ENCODE measurements at places on chromosomes 2 and 18.

DNA sequence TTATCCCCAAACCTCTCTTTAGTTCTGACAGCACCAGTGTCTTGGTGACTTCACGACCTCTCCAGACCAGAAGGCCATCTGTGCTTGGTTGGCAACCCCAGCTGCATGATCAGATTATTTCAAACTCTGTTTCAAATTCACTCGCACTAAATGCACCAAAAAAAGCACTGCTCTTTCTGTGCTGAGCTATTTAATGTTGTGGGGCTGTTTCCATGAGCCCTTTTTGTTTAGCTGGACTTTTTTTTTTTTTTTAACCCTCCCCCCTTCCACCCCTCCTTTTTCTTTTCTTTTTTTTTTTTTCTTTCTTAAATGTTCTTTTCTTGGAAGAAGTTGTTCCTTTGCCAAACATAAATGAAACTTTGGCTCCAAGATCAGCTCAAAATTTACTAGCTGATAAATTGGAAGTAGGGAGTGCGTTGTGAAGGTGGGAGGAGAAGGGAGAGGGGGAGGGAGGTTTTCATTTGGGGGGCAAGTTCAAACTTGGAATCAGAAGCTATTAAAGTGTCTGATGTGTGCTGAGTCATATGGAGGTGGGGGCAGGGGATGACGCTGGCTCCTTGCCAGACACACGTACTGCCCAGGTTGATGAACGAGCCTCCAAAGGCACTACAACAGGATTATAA lies 543.0 kb upstream of the TNP1 start:
- no peak for DNase-seq

DNA sequence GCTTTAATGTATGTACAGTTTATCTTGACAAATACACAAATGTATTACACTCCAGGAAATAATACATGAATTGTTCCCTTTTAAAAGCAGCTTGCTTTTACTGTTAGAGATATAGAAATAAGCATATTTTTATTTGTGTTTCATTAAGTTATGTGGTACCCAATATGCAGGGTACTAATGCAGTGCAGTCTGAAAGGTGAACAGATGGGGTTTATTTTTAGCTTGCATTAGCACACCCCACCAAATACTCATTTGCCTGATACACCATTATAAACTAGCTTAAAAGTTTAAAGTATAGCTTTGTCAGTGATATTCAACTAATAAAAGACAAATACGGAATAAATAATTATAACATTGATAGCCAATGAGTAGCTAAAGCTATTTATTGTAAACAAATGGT lies 394.7 kb upstream of the ZNF804A start:
- no peak for DNase-seq

GRCh38 chr2:216887138-216887537 lies 27.3 kb upstream of the TNP1 start:
- no peak for DNase-seq

DNA sequence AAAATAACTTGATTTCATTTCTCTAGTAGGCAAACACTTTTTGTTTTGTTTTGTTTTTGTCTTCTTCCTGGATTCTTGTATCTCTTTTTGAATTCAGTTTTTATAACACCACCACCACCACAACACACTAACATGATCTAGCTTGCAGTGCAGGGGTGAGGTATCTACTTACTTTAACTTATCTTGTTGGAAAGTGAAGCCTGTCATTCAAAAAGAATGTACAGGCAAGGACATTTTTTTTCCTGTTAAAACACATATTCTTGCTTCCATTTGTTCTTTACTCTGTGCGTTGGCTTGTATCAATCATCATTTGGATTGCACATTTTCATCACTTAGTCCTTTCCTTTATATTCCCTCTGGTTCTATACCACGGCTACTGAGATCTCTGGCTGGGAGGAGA lies 824.2 kb downstream of the PLCL1 start:
- DNase-seq: no peak

DNA sequence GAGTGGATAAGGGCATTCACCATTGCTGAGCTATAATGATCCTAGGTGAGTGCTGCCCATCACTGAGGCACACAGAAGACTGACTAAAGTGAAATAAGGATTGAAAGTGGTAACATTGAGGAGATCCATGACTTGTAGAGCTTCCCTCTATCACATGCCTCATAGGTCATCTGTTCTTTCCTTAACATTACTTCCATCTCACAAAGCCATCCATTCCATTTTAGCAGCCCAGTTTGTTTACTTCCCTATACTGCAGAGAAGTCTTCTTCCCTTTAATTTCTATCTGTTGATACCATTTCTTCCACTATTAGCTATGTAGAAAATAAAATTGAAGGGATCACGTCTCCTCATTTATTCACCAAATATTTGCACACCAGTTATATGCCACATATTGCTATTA lies 32.1 kb downstream of the ME2 start:
- no peak for DNase-seq

GRCh38 chr2:188410504-188411235 lies 119.0 kb downstream of the GULP1 start:
- no peak for DNase-seq

DNA sequence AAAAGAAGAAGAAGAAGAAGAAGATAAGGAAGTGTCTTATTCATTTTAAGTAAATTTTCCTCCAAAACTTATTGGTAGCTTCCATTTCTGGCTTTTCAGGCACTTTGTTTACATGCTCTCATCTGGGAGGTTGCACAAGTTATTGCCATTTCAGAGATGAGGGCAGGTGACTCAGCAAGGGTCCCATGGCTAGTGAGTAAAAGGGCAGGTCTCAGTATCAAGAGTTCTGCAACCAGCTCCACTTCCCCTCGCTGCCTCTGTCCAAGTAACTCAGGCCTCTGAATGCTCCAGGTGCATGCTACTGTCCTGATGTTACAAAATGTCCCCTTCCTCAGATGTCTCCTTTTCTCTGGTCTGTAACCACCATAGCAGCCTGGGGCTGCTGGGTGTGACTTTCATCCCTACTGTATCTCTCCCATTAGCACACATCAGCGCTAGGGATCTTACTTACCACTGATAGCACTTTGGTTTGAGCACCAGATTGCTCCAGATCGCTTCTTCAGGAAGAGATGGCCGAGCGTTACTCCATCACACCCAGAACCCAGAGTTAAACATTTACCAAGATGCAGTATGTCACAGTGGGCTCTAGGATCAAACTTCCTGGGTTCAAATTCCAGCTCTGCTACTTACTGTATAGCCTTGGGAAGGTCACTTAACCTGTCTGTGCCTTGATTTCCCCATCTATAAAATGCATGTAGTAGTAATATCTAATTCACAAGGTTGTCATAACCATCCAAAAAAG lies 57.4 kb upstream of the LAPTM4A start:
- peak; percentile 12 for DNase-seq

DNA sequence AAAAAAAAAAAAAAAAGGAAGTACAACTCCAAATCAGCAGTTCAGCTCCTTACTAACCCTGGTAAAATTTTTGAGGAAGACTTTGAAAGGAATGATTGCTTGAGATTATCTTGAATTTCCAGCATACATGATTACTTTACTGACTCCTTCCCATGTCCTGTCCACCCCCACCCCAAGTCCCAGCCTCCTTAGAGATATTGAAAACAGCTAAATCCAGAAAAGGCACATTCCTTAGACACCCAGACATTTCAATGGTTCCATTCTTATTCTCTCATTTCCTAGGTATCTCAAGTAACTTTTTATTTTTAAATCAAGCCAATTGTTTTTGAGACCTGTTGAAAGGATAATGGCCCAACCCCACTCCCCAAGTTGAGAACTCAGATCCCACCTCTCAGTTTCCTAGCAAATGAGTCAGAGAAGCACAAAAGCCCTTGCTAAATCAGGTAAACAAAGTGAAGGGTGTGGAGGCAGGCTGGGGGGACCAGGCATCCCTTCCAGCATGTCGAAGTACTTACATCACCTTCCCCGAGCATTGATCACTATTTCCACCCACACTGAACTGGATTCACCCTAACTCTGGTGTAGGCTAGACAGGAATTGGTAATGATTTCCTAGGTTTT lies 95.4 kb upstream of the FZD7 start:
- DNase-seq: peak; percentile 30

GRCh38 chr2:43605079-43605655 lies 9.3 kb upstream of the THADA start:
- DNase-seq: peak; percentile 82

DNA sequence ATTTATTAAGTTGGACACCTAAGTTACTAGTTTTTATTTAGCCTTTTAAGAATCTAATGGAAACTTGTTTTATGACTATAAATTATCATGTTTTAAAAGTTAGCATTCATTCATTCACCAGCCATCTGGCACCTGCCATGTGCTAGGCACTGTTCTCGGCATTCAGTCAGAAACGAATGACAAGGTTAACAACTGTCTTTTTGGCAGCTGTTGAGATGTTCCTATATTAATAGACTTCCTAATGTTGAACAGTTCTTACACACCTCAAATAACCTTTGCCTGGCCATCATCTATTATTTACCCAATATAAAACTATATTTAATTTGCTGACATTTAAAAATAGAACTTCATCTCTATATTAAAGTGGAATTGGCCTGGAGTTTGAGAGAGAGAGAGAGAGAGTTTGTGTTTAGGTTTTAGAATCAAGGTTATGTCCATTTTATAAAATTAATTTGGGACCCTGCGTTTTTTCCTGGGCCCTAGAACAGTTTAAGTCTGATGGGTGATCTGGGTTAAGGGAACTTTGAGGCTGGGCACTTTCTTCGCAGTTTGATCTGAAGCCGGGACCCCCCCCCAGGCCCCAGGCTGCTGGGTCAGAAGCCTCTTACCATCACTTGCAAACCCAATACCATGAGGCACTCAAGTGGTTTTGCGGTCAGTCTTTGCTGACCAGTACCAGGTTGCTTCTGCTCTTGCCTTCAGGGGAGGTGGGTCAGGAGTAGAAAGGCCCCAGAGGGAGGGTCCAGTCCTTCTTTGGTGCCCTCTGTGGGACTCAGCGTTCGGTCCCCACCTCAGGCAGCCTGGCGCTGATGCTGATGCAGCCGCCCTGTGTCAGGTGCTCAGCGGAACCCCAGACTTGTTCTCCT lies 48.3 kb upstream of the ASB1 start:
- DNase-seq: no peak

DNA sequence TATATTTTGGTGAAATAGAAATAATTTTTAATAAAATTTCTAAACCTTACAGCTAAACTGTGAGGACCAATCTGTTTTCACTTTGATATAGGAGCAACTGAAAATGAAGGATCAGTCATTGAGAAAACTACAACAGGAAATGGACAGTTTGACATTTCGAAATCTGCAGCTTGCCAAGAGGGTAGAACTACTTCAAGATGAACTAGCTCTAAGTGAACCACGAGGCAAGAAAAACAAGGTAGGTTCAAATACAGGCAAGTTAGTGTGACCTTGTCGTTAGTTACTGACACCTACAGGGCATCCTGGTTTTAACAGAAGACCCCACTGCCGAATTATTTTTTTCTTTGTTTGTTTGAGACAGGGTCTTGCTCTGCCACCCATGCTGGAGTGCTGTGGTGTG lies 75.5 kb upstream of the STON1 start:
- peak; percentile 57 for DNase-seq

- DNase-seq: no peak
These were observed 136.5 kb upstream of the RND3 start for GRCh38 chr2:150624001-150624401.

GRCh38 chr18:79737426-79737825 lies 57.8 kb downstream of the CTDP1 start:
- no peak for DNase-seq

- DNase-seq: no peak
These were observed 18.8 kb upstream of the RPRD1A start for GRCh38 chr18:36086186-36086585.

DNA sequence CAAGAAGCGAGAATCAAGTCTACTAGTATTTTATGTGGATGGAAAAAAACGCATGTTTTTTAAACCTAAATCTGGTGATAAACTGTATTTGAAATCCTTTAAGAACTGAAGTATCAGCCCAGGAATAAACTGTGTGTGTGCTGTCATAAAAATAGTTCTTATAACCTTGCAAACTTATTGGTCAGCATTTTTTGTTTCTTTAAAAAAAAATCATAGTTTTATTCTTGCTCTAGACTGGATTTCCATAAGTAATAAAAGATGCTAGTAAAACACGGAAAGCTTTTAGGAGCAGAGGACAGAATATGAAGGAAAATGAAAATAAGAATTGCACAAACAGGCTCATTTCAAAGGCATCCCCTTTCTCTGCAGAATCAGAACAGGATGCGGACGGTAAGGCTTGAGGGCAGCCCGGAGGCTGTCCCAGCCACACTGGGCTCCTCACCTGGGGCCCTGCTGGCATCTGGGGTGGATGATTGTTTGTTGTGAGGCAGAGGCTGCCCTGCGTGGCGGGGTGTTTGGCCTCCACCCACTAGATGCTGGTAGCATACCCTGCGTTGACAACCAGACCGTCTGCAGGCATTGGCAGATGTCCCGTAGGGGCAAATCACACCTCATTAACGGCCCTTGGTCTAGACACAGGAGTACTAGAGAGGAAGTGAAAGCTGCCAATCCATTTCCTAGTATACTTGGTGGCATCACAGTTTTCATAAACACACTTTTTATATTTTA lies 52.5 kb downstream of the MBP start:
- DNase-seq: no peak

- DNase-seq: no peak
These were observed 39.2 kb upstream of the SULT1C3 start for GRCh38 chr2:108200569-108200968.

DNA sequence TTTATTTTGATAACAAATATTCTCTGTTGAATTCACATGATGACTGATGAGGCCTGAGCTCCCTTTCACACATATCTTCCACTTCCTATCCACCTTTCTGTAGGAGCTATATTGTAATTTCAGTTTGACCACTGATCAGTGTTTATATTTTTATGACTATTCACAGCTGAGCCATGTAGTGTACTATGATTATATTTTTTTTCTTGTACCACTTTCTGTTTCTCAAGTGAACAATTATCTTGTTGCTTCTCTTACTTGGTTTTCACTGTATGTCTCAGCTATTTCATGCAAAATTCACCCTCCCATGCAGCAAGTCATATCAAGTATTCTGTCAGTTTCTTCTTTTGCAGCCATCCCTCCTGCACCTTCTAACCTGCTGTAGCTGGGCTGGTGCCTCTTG lies 78.4 kb downstream of the TMEM247 start:
- DNase-seq: no peak

- DNase-seq: no peak
These were observed 309.6 kb upstream of the SKOR2 start for GRCh38 chr18:47560723-47561715.

GRCh38 chr18:56267334-56267733 lies 371.1 kb downstream of the TXNL1 start:
- no peak for DNase-seq

DNA sequence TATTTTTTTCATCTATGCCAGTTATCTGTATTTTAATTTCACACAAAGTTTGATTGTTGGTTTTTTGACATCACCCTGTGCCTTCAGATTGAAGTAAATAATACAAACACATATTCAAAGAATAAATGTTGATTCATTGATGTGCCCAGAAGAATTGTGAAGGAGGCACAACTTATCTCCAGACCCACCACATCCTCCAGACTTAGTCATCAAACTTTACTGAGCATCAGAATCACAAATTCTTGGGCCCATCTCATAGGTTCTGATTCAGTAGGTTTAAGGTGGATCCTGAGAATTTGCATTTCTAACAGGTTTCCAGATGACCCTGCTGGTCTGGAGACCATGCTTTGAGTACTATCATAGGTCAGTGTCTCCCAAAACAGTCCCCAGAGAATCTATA lies 82.8 kb upstream of the PIK3C3 start:
- DNase-seq: no peak

GRCh38 chr2:113233593-113234550 lies 44.8 kb downstream of the PAX8 start:
- no peak for DNase-seq

- DNase-seq: no peak
These were observed 12.0 kb upstream of the CRIM1 start for GRCh38 chr2:36343606-36344005.
